Urothelium cell line (cell line): ENCODE measurements at places on chromosomes 11 and 22.

DNA sequence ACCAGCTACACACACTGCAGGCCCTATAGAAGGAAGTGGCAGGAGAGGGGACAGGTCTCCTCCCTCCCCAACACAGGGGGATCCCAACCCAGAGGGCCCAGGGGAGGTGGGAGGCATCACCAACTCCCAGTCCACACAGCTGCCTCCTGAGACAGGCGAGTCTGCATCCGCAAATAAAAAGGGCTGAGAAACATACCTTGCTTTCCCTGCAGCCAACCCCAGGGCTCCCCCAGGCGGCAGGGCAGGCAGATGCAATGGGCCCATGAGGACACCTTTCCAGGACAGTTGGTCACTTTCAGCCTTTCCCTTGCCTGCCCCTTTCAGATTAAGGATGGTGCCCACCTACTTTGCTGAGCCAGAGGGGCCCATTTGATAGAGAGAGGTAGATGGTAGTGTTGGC, 180.0 kb downstream of the BRD1 start:
- no peak for DNase-seq

DNA sequence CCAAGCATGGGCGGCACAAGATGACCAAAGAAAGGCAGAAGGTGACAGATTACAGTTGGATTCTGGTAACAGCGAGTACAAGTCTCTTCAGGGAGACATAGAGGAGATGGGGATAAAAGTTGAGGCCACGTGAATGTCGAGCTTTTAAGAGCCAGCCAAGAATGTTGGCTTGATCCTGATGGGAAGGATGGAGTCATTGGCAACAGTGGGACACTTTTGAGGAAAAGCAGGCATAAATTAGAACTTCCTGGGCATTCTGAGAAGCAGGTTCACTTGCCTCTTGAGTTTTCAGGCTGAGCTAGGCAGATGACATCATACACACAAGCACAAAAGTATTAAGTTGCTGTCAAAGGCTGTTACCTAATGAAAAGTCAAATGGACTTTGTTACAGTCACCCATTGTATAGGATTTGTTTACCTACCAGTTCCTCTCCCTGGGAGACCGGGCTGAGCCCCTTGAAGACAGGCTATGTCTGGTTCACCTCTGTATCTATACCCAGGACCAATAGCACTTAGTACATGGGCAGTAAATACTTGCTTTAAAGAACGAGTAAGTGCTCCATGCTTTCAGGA, 41.1 kb downstream of the TNRC6B start:
- DNase-seq: no peak

GRCh38 chr11:126547161-126547560, 191.7 kb downstream of the ST3GAL4 start:
- DNase-seq: peak; percentile 33

DNA sequence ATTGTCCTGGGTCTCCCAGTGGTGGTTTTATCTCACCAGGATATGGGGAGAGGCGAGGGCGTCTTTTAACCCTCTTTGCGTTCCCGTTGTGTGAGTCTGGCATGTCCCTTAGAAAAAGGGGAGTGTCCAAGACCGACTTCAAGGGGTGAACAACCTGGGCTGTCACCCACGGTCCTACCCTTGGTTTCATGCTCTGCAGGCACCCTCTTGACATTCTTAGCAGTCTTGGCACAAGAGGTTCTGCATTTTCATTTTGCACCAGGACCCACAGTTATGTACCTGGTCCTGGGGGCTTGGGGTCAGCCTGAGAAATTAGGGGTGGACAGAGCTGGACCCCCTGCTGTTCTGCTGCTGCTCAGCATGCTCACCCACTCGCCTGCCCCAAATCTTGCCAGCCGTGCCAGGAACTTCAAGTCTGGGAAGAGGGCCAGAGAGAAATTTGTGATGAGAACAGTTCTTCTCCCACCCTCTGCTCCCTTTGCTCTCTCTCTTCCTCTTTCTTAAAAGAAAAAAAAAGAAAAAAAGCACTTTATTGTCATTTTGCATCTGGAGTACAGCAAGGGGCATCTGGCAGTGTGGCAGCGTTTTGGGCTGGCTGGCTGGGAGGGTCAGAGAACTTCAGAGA, 471.2 kb downstream of the MIAT start:
- DNase-seq: no peak

- no peak for DNase-seq
These were observed 78.6 kb downstream of the SYN3 start for GRCh38 chr22:32979606-32980005.

GRCh38 chr11:119895981-119896380, 167.0 kb upstream of the NECTIN1 start:
- DNase-seq: no peak

DNA sequence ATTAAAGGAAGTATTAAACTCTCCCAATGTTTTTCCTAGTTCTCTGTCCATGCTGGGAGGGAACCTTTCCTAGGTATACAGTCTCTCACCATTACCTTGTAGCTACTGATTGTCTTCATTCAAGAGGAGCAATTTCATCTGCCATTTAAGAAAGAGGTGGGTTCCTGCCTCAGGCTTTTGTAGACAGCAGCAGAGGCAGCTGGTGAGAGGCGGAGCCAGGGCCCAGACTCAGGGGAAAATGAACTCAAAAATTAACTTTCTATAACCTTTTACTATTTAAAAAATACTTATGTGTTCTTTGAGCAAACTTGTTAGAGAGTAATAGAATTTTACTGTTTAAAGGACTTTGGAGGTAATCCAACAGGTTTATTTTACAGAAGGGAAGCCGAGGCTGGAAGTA, 133.0 kb downstream of the SNX19 start:
- no peak for DNase-seq
